Renal cortex interstitium (tissue), 15 donors: ENCODE measurements at places on chromosomes 2 and 18.

DNA sequence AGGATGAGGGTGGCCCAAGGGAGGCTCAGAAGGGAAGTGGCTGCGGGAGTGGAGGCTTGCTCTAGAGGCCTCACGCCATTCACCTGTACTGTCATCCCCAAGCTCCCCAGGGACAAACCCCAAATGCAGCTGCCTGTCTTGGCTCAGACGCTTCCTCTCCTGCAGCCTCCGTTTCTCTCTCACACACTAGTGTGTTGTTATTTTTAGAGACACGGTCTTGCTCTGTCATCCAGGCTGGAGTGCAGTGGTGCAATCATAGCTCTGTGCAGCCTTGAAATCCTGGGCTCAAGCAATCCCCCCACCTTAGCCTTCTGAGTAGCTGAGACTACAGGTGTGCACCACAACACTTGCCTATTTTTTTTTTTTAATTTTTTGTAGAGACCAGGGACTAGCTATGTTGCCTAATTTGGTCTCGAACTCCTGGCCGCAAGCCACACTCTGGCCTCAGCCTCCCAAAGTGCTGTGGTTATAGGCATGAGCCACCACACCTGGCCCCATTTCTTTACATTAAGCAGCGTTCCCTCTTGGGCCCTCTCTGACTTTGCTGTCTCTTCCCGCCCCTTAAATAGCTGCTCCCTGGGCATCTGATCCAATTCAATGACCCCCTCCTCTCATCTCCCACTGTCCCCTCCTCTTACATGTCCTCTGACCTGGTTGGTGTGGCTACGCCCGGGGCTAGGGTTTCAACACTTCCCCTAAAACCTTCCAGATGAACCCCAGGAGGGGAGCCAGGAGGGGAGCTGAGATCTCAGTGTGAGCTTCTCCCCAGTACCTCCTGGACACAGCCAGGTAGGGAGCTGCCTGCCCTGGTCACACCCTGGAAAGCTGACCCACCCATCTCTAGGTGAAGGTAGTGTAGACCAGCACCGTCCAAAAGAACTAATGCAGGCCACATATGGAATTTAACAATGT lies 24.0 kb upstream of the LOXHD1 start:
- DNase-seq = no peak

DNA sequence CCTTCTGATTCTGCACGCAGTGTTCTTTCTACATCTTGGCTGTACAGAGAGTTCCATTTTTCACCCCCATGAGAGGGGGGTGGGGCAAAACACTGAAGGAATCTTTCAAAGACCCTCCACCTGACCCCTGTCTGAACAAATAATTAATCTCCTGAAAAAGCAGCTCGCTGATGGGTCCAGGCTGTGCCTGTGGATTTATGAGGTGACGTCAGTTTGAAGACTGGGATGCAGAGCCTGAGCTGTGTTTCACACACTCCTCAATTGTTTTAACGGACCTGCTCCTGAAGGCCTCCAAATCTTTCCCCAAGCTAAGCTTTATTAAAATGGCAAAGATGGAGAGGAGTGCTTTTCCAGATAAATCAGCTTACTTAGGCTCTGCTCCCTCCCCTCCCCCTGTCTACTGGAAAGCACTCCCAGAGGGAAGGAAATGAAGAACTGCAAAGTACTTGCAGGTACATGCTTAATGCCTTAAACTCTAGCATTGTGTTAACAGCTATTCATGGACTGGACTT lies 390.2 kb upstream of the TNP1 start:
- peak; percentile 69 for DNase-seq

DNA sequence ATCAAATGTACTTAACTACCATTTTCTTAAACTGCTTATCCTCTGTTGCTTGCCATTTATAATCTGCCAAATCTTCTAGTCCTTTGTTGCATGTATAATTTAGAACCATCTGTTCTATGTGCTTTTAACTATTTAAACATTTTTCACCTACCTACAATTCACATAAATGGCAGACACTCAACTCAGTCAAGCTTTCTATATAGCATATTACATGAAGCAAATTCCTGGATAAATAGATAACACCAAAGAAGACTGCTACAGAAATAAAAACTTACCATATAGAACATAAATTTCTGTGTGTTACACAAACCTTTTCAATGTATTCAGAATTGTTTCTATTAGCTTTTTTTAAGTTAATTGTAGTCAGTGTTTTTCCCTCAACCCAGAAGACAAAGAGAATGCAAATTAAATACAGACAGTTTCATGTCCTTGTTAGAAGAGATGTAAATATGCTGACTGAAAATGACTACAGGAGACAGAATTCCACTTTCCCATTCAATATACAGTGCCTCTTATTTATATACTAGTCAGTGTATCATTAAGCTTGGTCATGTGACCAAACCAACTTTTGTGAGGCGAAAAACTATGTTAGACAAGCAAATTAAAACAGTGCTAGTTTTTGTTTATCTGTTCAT lies 2.6 kb downstream of the BAZ2B start:
- DNase-seq = no peak

- DNase-seq = no peak
Measured at GRCh38 chr2:67318563-67318962, 78.6 kb upstream of the ETAA1 start.

- no peak for DNase-seq
Measured at GRCh38 chr2:186991766-186992417, 142.9 kb upstream of the ZSWIM2 start.

DNA sequence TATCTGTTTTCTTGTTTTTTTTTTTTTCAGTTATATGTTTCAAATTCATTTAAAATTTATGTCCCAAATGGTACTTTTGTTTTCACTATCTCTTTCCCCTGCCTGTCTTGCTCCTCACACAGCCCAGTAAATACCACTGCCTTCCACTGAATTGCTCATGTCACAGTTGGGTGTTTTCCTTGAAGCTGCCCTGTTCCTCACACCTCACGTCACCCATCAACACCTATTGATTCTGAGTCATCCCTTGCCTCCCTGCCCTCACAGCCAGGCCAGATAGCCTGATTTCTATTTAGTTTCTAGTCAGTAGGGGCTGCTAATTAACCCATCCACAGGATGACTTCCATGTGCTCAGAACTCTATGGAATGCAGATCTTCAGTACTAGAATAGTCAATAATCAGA lies 25.3 kb downstream of the FSHR start:
- no peak for DNase-seq

DNA sequence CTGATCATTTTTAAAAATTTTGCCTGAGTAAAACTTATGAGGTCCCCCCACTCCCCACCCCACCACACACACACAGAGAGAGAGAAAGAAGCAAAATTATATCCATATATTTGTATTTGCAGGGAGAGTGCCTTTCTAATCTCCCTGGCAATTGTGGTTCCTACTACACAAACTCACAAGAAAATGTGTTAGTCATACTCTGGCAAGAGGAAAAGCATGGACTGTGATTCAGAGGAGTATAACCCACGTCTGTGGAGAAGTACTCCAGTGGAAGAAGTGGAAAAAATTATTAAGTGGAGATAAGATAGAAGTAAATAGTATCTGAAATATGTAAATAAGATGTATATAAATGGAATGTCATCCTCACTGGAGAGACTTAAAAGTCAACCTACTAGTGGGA lies 114.0 kb downstream of the DSEL start:
- no peak for DNase-seq

DNA sequence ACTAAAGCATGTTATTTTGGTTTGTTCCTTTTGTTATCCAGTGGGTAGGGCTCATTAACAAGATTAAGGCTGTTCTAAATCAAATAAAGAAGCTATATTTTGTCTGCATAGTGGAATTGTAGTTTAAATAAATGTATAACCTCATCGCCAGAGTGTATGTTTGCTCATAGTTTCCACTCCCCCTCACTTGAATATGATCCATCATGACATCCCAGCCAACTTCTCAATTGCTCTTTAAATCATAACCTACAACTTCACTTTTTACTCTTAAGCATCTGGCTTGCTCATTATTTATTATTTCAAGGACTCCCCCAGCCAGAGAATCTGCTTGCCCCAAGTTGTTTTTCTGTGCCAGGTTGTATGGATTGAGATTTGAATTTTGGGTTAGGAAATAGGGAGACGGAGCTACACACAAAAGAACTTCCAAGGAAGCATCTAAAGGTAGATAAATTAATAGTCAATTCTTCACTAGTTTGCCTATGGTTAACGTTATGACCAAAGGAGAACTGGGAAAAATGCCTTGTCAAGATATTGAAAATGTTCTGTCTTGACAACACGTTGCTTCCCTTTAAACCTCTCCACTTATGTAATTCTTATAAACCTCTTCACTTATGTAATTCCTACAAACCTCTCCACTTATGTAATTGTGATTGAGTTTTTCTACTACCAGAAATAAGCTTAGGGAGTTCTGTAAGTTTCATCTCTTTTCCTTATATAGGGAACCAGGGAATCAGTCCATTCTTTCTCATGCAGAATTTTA lies 55.4 kb upstream of the UPP2 start:
- no peak for DNase-seq

- no peak for DNase-seq
Measured at GRCh38 chr2:30796699-30797098, 10.5 kb downstream of the CAPN13 start.

DNA sequence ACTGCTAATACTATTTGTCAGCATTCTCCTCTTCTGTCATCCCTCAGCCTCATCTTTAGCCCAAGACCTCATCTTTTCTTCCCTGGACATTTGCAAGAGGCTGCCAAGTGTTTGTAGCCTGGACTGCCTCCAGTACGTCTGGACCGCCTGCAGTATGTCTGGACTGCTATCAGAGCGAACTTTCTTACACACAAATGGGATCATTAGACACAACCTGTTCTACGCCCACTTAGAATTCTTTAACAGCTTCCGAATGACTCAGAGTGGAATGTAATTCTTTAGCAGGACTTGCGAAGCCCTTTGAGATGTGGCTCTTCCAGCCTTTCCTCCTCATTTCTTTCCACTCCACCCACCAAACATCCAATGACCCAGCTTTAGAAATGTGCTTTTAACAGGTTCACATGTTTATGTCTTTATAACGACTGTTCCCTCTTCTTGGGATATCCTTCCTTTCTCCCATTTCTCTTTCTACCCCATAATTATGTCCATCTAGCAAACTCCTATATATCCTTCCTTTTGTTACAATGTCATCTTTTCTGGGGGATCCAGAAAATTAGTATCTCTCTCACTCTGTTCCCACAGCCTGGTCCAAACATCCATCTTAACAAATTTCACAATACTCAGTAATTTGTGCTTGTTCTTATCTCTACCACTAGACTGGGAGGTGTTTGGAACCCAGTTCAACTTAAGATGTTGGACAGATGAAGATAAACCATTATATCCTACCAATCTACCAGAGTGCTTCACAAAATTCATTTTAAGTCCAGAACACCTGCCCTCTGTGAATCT lies 171.3 kb upstream of the PGAP1 start:
- no peak for DNase-seq

GRCh38 chr2:224922142-224922727 lies 120.0 kb downstream of the DOCK10 start:
- DNase-seq = no peak

GRCh38 chr2:181163139-181163538 lies 182.7 kb downstream of the UBE2E3 start:
- no peak for DNase-seq

GRCh38 chr18:35592298-35592697 lies 10.8 kb downstream of the GALNT1 start:
- no peak for DNase-seq

- DNase-seq = no peak
Measured at GRCh38 chr2:25056098-25056821, 14.4 kb downstream of the EFR3B start.

DNA sequence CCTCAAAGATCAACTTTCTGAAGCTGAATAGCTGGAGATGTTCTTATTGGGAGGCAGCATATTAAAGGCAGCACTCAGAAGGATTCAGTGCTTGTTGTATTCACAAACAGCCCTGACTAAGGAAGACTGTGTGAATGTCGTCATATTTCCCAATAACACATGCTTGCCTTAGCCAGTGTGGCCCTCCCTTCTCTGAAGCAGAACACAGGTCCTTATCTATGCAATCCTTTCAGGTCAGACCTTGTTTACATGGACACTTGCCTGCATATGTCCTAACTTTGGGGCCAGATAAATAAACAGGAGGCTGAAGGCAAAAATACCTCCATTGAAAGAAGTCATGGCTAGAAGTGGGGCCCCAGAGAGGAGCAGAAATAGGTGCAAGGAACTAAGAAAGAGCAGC lies 97.2 kb downstream of the SLC4A3 start:
- DNase-seq = no peak

DNA sequence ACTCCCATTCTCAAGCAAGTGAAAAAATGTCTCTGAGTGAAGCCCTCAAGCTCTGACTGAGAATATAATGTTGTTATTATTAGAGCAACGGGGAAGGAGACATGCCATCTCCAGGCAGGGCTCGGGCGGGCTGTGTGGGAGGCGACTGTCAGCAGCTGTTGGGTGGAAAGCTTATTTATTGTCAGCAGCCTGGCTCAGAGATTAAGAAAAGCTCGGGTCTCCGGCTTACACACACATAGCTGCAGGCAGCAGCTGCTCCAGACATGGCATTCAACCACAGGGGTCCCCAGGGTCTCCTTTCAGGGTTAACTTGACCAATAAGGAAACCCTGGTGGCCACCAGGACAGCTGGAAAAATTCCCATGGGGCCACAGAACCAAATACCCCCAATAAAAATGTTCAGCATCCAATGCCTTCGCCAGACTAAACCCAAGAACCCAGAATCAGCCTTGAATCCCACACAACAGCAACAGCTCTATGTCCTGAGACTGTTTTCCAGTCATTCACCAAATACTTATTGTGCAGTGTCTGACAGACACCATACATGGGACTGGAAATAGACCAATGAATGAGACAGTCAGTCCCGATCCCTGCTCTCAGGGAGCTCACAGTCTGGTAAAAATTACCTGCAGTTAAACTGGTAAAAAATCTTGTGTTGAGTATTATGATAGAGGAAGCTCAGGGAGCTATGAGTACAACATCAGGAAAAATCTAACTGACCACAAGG lies 70.5 kb upstream of the RTN4 start:
- DNase-seq = peak; percentile 65

DNA sequence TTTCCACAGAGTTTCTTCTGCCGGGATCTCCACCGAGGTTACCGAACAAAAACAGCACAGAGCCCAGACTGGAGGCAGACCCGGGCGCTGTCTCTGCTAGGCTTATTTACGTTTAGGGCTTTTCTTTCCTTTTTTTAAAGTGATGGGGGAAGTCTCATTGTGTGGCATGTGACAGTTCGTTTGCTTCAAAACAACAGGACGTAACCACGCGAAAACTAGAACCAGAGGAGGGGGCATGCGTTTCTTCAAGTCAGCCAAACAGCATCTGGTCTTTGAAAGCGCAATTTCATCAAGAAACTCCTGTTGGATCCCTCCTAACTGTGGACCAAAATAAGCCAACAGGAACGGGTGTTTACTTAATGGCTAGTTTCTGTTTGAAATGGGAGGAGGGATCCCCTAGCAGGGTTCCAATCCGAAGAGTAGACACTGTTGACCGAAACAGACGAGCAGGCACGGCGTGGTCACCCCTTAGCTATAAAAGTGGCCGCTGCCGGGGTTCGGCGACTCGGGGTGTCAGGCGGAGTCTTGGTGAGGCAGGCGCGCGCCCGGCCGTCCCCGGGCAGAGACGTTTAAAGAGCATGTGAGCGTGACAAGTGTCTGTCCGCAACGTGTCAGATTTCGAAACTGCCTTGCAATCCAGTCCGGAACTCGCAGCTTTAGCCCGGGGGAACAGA lies 997 bp upstream of the TGIF1 start:
- no peak for DNase-seq
